ENCODE measurements at places on chromosomes 1 and 21.

GRCh38 chr1:217040711-217041455 lies 317.7 kb upstream of the ESRRG start:
- no peak for DNase-seq

GRCh38 chr1:33180226-33180910 lies 1.5 kb downstream of the TRIM62 start:
- peak; percentile 46 for DNase-seq

DNA sequence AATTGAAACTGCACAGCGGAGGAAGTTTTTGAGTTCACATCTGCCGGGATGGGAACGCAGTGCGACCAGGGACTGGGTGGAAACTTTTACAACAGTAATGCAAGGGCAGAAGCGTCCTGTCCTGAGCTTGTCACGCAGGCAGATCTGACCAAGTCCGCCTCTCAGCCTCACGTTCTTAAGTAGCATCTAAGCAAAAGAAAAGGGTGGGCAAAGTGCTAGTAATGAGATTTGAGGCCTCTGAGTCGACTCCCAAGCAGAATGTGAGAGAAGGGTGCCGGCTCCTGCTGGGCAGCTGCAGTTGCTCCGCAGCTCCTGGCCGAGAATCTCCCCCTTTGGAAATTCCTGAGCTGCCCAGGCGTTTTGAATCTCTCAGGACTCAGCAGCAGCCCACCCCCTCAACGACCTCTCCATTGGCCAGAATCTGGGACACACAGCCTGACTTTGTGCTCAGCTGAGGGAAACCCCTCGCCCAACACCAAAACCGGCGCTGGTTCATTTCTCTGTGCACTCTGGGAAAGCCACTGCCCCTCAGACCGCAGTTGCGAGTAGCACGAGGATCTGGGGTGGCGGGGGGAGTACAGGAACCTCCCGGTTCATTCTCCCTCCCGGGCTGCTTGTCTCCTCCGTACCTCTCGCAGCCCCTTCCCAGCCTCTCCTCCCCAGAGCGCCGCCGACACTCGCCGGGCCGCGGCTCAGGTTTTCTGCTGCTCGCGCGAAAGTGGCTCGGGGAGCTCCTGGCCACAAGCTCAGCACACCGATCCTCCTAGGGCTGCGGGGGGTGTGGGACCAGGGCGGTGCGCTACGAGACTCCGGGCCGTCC lies 913 bp upstream of the S1PR1 start:
- DNase-seq: no peak

DNA sequence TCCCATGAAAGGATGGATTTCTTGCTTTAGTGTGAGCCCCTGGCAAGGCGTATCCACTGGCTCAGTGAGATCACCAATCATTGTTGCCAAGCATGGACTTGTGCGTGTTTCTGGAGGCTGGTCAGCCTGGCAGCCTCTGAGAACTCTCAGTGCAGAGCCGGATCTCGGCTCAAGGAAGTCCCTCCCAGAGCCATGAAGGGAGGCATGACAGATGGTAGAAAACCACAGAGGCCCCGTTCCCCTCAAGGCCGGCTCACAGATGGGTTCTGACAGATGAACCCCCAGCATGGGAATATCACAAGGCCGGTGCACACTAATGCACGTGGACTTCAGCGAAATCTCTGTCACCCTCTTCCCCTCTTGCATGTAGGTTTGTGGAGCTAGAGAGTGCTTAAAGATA lies 290.5 kb downstream of the AJAP1 start:
- no peak for DNase-seq

GRCh38 chr1:58432851-58433668 lies 113.5 kb downstream of the OMA1 start:
- DNase-seq: peak; percentile 84

DNA sequence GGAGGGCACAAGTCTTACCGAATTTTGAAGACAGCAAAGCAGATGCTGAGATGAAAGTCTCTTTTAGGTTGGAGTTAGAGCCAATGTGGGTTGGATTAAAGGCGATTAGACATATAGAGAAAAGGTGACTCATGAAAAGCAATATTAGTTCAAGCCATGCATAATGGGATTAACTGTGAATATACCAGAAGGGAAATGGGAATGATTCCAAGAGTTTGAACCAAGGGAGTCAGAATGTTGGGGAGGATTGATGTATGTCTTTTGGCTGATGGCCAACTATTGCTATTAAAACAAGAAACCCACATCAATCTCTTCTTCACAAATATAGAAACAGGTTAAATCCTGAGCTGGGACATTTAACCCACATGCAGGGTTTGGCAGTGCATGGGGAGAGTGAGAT lies 1.2 kb downstream of the HMGCS2 start:
- DNase-seq: peak; percentile 73

GRCh38 chr1:181090641-181091126 lies 2.2 kb downstream of the IER5 start:
- no peak for DNase-seq

DNA sequence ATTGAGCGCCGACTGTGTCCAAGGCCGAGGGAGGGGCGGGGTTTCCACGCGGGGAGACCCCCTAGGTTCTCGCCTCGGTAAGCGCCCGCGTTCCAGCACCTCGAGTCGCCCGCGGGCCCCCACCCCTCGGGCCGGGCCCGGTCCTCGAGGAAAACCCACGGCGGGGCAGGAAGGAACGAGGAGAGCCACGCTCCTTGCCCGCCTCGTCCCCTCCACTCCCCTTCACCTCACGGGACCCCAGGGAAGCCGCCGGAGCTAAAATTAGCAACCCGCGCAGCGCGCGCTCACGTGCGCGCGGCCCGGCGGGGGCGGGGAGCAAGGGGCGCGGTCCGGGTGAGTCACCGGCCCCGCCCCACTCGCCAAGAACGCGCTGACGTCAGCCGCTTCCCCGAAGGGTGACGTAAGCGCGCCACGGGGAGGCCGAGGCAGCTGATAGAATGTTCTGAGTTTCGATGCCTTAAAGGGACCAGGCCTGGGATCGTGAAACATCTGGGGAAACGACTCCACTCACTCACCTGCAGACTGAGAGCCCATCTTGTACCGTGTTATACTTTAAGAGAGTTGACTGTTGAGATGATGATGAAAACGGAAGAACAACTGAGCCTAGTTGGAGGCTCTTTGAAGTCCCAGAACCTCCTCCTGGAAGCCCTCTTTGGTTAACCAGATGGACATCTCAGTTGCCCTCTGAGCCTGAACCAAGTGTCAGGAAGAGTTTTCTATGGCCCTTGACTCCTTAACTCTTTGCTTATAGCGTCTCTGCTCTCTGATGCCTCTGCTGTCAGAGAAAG lies 49.7 kb upstream of the ATF3 start:
- peak; percentile 73 for DNase-seq

GRCh38 chr1:149962039-149962647 lies 25.5 kb upstream of the MTMR11 start:
- no peak for DNase-seq

- no peak for DNase-seq
Measured at GRCh38 chr21:45265721-45266517, 21.8 kb downstream of the POFUT2 start.

GRCh38 chr1:167922611-167923074 lies 8.7 kb upstream of the ADCY10 start:
- no peak for DNase-seq

DNA sequence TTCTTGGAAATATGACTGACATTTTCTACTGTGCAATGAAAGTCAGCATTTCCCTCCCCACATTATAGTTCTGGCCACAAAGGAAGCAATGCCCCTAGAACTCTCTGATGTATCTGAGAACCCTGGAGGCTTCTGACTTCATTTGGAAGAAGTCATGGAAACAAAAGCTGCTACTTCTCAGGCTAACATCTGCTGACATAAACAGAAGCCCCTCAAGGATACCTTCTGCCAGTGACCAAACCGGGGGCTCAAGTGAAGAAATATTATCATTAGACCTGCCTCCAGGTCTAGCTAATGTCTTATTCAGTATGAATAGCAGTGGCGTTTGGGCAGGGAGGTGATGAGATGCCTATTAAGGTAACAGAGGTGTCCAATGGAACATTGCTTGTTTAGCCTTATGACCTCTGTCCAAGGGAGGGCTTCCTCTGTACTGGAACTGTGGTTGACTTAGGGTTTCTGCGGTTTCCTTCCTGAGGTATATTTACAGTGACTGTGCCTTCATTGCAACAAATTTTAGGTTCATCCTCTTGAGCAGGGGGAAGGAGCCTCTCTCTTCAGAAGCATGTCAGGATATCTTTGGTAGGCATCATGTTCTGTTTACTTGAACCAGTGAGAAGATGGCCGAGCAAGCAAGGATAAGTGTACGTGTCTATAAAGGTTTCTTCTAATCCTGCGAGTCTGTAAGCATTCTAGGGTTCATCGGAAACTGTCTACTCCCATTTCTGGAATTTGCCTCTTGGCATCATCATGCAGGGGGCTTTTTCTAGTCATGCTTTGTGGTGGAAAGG lies 161.7 kb downstream of the PBX1 start:
- DNase-seq: no peak

Data from retinal pigment epithelial cell (primary cell).